ENCODE measurements at places on chromosomes 3 and 15. TPM values are rescaled to one million over a fixed set of nuclear protein-coding genes. Genes with fewer than 3 reads are reported as not detected.

The SLC9C1 gene
- total RNA-seq: not detected

The TMOD2 gene
- total RNA-seq: 5.8 TPM

The CASR gene
- total RNA-seq: not detected

The CLDN18 gene
- not detected for total RNA-seq

The AHSG gene
- total RNA-seq: not detected

The WNT5A gene
- 180 TPM for total RNA-seq

The DHX30 gene
- total RNA-seq: 96.3 TPM

The NR1I2 gene
- total RNA-seq: not detected

The SNTN gene
- not detected for total RNA-seq

The B3GALNT1 gene
- total RNA-seq: 3.1 TPM

The RBPMS2 gene
- total RNA-seq: not detected

The GOLGA8S gene
- total RNA-seq: not detected

The SIAH2 gene
- total RNA-seq: 21.0 TPM

The TERC gene
- total RNA-seq: 434 TPM

The NANOGP8 gene
- 0.29 TPM for total RNA-seq

The SAXO2 gene
- total RNA-seq: not detected

The GOLGA8K gene
- 0.13 TPM for total RNA-seq

The TLNRD1 gene
- 24.3 TPM for total RNA-seq

The RBM5 gene
- total RNA-seq: 97.8 TPM

The CELSR3 gene
- 4.5 TPM for total RNA-seq

The GOLGA6B gene
- total RNA-seq: not detected

The C3orf20 gene
- total RNA-seq: not detected
